ENCODE measurements at places on chromosomes 11 and 22.
A peak's percentile ranks its signal among the peaks of the same experiment; 100 is the strongest.

- no peak overlapping the region for H3K4me3 ChIP-seq
- no peak overlapping the region for H3K27ac ChIP-seq
- no peak for DNase-seq
- no peaks in the 10 kb centered on the region for H3K36me3 ChIP-seq
- H3K4me1 ChIP-seq: no peaks in the 10 kb centered on the region
Measured at GRCh38 chr11:121194731-121195596, 93.9 kb downstream of the TECTA start.

DNA sequence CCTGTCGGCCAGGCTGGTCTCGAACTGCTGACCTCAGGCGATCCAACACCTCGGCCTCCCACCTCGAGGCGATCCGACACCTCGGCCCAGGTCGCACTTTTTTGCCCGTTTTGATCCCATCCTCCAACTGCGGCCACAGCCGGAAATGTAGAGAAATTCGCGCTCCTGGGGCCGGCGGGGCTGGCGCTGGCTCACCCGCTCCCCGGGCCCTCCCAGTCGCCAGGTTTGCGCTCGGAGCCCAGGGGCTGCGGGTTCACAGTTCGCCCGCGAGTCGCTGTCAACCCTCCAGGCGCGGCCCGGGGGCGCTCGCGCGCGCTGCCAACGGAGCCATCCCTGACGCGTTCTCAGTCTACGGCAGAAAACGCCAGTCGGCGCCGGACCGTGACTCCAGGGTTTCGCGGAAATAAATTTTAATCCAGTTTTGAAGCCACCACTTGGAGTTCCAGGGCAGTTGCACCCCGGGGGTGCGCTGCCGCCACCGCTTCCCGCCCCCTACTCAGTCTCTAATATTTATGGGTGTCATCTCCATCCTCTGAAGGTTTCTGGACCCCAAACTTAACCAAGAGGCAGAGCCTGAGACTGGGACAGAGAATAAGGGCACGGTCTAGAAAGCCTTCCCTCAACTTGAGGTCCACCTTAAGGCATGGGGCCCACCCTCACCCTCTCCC, 1.5 kb upstream of the KLHDC7B start:
- H3K4me3 ChIP-seq: no peak overlapping the region
- no peaks in the 10 kb centered on the region for H3K36me3 ChIP-seq
- no peak overlapping the region for H3K27ac ChIP-seq
- H3K4me1 ChIP-seq: no peaks in the 10 kb centered on the region
- no peaks in the 10 kb centered on the region for H3K27me3 ChIP-seq

DNA sequence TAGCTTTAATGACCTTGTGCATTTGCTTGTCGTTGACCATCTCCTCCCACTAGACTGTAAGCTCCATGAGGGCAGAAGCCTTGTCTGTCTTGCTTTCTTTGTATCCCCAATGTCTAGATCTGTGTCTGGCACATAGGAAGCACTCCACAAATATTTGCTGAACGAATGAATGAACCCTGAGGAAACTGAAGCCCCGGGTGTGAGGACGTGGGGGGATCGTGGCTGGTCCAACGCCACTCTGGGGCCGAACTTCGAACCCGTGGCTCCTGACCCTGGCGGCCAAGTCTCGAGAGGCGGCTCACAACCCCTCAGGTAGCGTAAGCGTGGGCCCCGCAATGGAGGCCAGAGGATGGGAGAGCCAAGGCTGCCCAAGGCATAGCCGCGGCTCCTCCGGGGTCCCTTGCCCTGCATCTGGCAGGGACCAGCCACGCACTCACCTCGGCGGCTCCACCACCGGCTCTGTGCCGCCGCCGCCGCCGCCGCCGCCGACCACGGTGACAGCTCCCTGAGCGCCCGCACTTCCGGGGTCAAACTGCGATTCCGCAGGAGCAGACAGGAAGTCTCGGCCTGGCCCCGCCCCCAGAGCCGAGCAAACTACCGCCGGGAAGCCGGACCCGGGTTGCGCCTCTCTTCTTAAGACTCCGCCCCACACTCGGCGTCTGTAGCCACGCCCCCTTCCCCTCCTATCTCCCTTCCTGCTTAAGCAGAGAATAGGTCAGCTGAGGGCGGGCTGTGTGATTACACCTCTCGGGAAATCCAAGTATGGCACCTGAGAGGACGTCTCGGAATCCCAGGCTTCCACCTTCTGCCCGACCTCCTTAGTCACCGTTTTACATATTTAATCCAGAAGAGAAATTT, at the start of gene ASCC2:
TSS of gene ASCC2 (minus strand) at position 534 of the 858 bp plus-strand sequence. CDS start 5,949 bp downstream, outside the sequence.
- no peaks in the 10 kb centered on the region for H3K4me1 ChIP-seq
- DNase-seq: peak; percentile 100
- no peaks in the 10 kb centered on the region for H3K36me3 ChIP-seq

DNA sequence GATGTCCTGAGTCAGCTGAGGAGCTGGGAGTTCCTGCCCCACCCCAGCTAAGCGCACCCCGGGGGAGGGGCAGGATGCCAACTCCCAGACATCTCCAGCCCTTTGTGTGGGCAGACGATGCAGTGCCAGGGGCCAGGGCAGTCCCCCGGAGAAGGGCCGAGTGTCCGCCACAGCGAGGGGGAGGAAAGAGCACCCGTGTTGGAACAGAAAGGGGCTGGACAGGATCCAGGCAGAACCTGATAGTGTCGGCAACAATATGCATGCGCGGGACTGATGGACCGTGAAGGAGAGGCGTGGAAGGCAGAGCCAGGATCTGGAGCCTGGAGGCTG, 1434.7 kb downstream of the BRD1 start:
- H3K27me3 ChIP-seq: no peaks in the 10 kb centered on the region
- DNase-seq: peak; percentile 63
- H3K27ac ChIP-seq: no peak overlapping the region

GRCh38 chr11:94781837-94782236, 13.7 kb downstream of the AMOTL1 start:
- no peak for DNase-seq
- H3K4me1 ChIP-seq: peaks cover 14% of the 10 kb centered on the region
- no peak overlapping the region for H3K27ac ChIP-seq
- H3K27me3 ChIP-seq: no peaks in the 10 kb centered on the region

DNA sequence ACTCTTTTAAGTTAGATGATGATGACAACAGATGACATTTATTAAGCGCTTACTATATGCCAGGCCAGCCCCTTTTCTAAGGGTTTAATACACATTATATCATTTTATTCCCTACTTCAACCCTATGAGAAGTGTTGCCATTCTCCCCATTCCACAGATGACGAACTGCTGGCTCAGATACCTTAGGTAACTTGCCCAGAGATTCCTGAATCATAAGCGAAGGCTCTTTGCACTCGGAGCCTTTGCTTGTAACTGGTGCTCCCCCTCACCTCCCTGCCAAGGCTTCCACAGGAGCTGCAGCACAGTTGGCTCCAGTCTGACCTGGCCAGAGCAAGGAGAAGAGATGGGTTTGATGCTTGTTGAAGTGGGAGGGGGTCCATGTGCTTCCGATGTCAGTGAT, 43.0 kb downstream of the DBX1 start:
- no peak overlapping the region for H3K4me3 ChIP-seq
- H3K36me3 ChIP-seq: peaks cover 6% of the 10 kb centered on the region
- H3K27me3 ChIP-seq: no peaks in the 10 kb centered on the region
- no peak for DNase-seq
- H3K27ac ChIP-seq: no peak overlapping the region

GRCh38 chr22:23376256-23376655, 195.9 kb downstream of the BCR start:
- H3K27ac ChIP-seq: no peak overlapping the region
- DNase-seq: no peak
- no peaks in the 10 kb centered on the region for H3K27me3 ChIP-seq
- no peaks in the 10 kb centered on the region for H3K36me3 ChIP-seq

GRCh38 chr11:73291196-73291595, 16.9 kb upstream of the ARHGEF17 start:
- no peak overlapping the region for H3K27ac ChIP-seq
- no peaks in the 10 kb centered on the region for H3K27me3 ChIP-seq
- no peak overlapping the region for H3K4me3 ChIP-seq
- no peaks in the 10 kb centered on the region for H3K4me1 ChIP-seq
- no peaks in the 10 kb centered on the region for H3K36me3 ChIP-seq

GRCh38 chr11:115439385-115439784, 64.8 kb downstream of the CADM1 start:
- H3K36me3 ChIP-seq: no peaks in the 10 kb centered on the region
- no peak for DNase-seq
- H3K4me1 ChIP-seq: no peaks in the 10 kb centered on the region

GRCh38 chr11:27468209-27468994, 4.2 kb downstream of the LGR4 start:
- no peaks in the 10 kb centered on the region for H3K36me3 ChIP-seq
- no peak overlapping the region for H3K4me3 ChIP-seq
- H3K27ac ChIP-seq: no peak overlapping the region
- H3K27me3 ChIP-seq: no peaks in the 10 kb centered on the region
- H3K4me1 ChIP-seq: peaks cover 7% of the 10 kb centered on the region
